ENCODE measurements at places on chromosomes 5 and 9. TPM values are rescaled to one million over a fixed set of nuclear protein-coding genes. Genes with fewer than 3 reads are reported as not detected.
A peak's percentile ranks its signal among the peaks of the same experiment; 100 is the strongest.

- no peak for DNase-seq
Observed at GRCh38 chr9:75156858-75157257, 68.5 kb downstream of the OSTF1 start.

GRCh38 chr5:35415309-35415708 is 185.0 kb upstream of the PRLR start:
- DNase-seq = no peak

CNTNAP3B gene
- 18.7 TPM for total RNA-seq

DNA sequence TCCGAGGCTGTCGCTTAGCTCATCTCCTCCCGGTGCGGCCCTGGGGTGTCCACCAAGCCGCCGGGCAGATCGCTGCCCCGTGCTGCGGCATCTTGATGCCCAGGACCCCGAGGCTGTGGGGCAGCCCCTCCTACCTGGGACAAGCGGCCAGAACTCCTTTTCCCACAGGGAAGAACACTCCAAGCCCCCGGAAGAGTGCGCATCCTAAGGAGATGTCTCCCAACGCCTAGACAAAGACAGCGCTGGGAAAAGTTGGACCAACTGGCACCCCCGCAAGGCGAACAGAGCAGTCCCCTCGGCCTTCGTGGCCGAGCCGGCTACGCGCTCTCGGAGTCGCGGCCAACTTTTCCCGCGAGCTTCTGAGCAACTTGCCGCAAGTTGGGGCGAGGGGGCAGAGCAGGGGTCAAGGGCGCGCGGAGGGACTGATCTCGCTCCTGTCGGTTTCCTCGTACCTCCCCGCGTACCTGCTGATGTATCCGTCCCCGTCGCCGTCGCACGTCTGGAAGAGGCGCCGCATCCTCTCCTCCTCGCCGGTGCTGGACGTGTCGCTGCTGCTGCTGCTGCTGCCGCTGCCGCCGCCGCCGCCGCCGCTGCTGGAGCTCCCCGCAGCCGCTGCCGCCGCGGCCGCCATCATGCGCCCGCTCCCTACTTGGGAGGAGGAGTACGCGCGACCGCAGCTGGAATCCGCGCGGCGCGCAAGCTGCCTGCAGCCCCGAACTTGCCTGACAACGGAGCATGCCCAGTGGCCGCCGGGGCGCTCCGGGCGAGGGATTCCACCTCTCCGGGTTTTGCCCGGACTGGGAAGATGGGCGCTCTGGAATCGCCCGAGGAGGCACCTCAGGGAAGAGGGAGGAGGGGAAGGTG is at the start of gene MCC:
Gene MCC (minus strand): TSS at position 673 of the 864 bp plus-strand sequence.
- DNase-seq = peak; percentile 80

DNA sequence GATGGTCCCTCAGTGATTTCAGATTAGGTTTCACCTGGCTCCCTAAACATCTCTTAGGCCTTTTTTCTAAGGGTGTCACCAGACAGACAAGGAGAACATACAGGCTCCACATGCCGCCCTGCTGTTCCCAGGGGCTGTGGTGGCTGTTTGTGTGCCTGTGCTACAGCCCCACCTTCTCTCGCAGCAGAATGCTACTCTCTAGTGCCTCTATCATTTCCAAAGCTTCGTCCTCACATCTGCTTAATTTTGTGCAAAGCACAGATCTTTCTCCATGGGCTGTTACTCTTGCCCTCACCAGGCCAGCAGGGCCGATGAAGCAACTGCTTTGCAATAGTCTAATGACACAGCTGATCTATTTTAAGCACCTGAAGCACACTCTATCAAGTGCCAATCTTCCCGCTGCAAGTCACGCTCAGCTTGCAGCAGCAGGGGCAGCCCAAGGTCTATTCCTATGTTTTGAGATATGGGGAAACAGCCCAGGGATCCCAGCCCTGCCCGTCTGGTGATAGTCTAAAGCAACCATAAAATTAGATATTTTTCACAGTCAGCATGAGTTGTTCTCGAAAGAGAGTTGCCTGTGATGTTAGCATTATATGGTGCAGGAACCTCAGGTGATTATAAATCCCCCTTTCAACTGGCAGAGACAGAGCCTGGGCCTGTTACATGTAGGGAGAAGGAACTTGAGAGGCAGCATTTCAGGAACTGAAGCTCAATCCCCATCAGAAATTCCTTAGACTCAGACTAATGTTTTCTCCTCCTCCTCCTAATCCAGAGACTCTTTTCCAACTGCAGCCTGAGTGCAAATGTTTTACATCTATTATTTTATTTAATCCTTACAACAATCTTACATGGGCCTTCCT is 12.7 kb downstream of the ABLIM3 start:
- no peak for DNase-seq

SLC4A9 gene
- total RNA-seq = 0.28 TPM

GLIPR2 gene
- 13.4 TPM for total RNA-seq

IFNA16 gene
- not detected for total RNA-seq

TMC1 gene
- total RNA-seq = 3.1 TPM

GRCh38 chr5:56366986-56367385 is 133.9 kb upstream of the ANKRD55 start:
- no peak for DNase-seq

FAT2 gene
- not detected for total RNA-seq

DNA sequence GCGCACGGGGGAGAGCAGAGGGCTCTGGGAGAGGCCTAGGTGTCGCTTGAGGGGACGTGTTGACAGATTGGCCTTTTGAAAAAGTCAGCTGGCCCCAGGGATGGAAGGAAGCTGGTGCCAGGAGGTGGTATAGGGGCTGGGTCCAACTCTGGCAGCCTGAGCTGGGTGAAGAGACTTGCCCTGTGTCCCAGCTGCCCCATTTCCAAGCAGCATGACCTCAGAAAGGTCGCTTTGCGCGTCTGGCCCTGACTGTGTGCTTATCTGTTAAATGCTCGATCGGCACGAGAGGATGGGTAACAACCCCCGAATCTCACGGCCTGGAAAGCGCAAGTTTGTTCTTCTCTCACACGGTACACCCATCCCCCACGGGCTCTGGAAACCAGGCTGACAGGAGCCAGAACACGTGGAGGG is 31.2 kb upstream of the LAMC3 start:
- no peak for DNase-seq

MEGF9 gene
- 71.6 TPM for total RNA-seq

PCDHGB3 gene
- 3.4 TPM for total RNA-seq

DNA sequence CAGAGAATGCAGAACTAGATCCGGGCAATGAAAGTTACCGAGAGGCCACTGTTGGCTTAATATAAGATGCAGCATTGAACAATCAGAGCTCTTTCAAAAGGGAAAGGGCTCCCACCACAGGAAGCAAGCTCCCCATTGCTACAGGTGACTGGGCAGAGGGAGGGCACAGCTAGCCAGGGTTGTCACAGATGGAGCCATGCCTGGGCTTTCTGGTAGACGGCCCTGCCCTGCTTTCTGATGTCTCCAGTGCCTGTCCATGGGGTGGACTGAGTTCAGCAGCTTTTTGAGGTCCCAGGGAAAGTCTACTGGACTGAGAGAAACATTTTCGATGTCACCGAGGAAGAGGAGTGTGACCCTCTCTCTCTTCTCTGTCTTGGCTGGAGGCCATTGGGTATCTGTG is 14.1 kb downstream of the RGS3 start:
- no peak for DNase-seq
